ENCODE measurements at places on chromosomes 11 and 22.

GRCh38 chr11:7514099-7514591, 346 bp downstream of the PPFIBP2 start:
- no peak for DNase-seq

DNA sequence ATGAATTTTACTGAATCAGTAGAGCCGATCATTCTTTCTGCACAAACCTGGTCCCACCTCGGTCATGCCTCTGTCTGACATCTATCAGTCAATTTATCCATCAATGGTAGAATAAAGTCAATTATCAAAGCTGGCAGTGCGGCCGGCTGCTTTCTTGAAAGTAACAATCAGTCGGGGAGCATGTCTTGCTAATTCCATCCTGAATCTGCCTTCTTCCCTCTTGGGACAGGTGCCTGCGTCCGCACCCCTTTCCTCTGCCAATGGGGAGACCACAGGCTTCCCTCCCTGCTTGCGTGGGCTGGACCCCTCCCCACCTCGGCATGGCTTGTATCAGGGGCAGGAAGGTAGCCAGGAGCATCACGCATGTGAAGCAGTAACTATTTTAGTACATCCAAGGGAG, 962.9 kb downstream of the BRD1 start:
- DNase-seq: no peak

GRCh38 chr22:47063071-47063509, 300.6 kb downstream of the TBC1D22A start:
- no peak for DNase-seq

DNA sequence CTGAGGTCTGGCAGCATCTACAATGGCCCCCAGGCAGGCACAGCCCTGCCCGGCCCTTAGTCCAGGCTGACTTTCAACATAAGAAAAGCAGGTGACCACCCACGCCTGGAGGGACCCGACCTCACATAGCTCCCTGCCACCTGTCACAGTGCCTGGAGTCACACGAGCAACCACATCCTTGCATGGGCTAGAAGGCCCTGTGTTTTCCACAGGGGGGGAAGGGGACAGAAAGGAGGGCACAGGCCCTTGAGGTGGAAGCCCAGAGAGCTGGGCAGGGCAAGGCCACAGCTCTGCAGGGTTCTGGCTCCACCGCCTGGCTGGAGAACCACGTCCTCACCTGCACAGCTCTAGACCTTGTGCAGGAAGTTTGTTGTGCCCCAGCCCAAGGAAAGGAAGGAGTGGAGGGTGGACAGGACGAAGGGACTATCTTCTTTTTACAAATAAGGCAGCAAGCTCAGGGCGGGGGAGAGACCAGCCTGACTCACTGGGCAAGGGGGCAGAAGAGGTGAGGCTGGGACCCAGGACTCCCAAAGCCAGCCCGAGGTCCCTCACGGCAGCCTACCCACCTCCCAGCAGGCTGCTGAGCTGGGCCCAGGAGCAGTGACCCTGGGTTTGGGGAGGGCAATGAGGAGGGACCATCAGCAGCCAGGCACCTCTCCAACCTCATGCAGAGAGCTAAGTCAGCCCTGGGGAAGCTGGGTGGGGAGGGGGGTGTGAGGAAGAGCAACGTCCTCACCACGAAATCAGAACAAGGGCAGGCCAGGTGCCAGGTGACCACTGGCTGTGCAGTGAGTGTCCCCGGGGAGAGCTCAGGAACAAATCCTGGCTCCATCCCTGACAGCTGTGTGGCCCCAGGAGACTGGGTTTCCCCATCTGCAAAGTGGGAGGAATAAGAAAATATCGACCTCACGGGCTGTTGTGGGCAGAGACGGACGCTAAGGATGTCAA, 4.3 kb downstream of the C1QTNF6 start:
- DNase-seq: no peak

GRCh38 chr11:10931761-10932670, 74.2 kb upstream of the ZBED5 start:
- no peak for DNase-seq

GRCh38 chr11:87213444-87213843, 175.7 kb downstream of the TMEM135 start:
- DNase-seq: no peak

DNA sequence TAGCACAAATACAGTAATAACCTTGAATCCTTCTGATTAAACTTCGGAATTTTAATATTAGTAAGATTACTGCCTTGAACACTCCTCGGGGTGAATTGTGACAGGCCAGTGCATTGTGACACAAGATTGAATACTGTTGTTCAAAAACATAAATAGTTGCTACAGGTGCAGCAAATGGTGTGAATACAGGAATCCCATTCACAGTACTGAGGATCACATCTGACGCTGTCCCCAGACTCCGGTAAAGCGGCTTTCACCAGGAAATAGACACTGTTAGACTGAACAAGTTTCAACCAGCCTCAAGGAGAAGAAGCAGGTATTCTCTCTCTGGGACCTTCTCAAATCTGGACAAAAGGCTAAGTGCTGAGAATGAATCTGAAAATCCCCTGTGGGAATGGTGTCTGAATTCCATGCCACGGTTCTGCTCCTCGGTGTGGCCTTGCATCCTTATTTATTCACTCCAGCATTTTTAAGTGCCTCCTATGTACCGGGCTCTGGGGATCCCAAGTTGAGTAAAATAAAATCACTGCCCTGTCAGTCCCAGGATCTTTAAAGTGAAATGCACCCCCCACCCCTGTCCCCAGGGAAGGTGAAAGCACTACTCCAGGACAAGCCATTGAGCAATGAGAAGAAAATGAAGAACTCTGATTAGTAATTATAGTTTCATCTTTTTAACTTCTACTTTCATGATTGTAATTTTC, 3.4 kb downstream of the LGR4 start:
- no peak for DNase-seq

DNA sequence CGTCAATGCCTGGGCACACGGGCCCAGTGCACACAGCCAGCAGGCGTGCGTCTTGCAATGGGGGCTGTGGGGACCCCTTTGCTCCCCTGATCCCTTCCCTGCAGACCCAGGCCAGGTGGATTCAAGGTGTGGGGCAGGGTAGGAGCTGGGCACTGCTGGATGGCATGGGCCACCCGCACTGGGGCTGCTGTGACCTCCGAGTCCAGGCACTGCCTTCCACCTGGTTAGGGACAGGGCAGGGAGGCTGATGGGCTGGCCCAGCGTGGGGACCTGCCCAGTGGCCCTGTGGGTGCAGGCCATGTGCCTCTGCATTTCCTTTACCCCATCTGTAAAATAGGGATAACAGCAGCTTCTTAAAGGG, 22.9 kb downstream of the KCNQ1 start:
- DNase-seq: no peak

DNA sequence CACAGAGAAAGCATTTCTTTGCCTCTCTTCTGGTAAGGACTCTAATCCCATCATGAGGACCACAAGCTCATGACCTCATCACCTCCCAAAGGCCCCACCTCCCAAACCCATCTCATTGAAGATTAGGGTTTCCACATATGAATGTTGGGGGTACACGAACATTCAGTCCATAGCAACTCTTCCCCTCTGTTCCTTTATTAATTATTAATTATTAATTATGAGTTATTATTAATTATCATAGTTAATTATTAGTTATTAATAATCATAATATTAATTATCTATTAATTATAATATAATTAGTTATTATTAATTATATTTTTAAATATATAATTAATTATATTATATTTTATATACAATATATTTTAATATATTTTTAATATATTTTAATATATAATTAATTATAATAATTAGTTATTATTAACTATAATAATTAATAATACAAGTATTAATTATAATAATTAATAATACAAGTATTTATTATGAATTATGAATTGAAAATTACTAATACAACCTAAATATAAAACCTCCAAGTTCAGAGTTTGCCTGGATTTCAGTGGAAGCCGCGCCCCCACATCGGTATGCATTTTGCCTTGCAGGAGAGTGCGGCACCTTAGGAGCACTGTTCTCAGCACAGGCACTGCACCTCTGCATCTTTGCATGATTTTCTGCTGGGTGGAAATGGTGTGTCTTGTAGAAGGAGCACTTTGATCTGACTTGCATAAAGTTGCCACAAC, 128.0 kb upstream of the FGF3 start:
- DNase-seq: no peak
